NCI-H2171 (cell line): ENCODE measurements at places on chromosomes 2 and 18.

DNA sequence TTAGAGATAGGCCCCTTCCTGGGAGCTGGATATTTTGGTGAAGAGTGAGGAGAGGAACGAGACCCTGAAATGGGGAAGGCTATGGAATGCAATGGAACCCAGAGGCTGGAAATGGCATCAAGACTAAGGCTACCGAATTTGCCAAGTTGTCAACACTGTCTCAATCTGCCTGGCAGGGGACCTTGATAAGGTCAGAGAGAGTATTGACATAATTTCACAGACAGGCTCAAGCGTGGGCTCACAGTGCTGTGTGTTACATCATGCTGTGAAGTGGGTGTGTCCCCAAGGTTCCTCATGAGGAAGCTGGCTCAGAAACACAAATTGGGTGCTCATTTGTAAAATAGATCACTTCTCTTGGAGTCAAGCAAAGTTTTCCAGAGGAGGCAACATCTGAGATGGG, 51.8 kb upstream of the CYRIA start:
- DNase-seq, result no peak

DNA sequence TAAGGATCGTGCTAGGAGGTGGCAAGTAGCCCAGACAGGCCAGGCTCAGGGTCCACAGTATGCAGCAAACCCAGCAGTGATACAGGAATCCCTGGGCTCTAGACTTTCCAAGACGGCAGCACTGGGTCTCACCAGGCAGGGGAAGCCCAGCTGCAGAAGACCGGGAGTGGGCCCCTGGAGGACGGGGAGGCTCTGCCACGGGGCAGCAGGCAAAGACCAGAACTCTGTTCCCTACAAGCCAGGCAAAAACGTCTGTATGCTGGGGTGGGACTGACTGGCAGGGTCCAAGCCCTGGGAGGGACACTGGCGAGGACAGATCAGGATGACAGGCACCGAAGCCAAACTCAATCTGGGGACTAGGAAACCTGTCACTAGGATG, 98.9 kb upstream of the SEC11C start:
- DNase-seq, result no peak

- no peak for DNase-seq
Observed at GRCh38 chr2:23579674-23580073, 194.7 kb downstream of the KLHL29 start.

DNA sequence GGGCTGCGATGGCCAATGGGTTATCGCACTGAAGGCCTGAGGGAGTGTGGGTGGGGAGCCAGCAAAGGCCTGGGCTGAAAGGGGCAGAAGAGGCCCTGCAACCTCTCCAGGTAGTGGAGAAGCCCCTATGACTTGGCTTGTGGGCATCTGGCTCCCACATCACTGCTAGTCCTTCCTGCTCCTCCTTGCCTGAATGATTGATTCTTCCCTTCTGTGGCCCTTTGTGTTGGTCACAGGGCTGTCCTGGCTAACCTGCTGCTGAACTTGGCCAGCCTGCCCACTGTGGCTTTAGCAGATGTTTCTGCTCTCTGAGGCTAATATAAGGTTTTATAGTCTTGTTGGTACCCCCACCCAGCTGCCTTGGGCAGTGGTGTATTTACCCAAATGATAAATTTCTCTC, 136.2 kb upstream of the ALPP start:
- no peak for DNase-seq
